Liver (tissue), 10 donors: ENCODE measurements at places on chromosomes 12 and 14.

DNA sequence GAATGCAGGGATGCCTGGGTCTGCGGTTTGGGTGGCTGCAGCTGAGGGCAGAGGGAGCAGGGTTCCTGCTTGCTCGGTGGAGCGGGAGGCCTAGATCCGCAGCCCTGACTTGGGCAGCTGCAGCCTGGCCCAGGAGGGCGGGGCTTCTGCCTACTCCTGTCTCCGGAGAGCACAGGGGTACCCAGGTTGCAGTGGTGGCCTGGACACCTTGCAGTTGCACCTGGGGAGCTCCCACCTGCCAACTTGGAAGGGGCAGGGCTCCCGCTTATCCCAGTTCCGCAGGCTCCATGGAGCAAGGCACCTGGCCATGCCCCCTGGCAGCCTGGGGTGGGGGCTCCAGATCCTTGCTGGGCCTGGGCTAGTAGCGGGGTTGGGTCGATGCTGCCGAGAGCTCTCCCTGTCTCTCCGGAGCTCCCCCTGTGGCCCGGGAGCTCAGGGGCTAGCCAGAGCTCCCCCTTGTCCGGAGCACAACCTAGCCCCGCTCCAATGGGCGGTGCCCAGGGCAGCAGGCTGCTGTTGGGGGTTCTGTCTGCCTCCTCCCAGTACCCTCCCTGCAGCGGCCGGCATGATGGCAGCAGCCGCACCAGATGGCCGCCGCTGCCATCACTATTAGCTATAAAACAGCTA is 136.4 kb downstream of the PTPRR start:
- DNase-seq: no peak

- DNase-seq: no peak
Observed at GRCh38 chr12:59321278-59321677, 274.6 kb upstream of the SLC16A7 start.

- no peak for DNase-seq
Observed at GRCh38 chr14:55441286-55441685, 870 bp upstream of the TBPL2 start.

DNA sequence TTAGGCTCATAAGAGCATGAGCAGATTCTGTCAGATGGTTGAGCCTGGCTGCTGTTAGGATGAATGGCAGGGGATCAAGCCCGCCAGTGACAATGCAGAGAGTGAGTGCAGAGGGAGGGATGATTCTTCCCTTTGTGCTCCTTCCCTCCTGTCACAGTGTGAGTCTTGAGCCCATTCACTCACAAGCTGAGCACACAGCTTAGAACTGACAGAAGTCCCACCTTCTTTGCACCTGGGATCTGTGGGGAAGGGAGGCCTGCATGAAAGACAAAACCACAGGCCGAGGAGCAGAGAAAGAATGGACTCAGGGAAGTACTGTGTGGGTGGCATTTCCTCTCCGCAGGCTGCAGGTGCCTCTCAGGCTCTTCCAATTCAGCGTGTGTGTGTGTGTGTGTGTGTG is 160.6 kb downstream of the KCNA5 start:
- no peak for DNase-seq

GRCh38 chr14:36755756-36756155 is 94.1 kb downstream of the PAX9 start:
- no peak for DNase-seq

DNA sequence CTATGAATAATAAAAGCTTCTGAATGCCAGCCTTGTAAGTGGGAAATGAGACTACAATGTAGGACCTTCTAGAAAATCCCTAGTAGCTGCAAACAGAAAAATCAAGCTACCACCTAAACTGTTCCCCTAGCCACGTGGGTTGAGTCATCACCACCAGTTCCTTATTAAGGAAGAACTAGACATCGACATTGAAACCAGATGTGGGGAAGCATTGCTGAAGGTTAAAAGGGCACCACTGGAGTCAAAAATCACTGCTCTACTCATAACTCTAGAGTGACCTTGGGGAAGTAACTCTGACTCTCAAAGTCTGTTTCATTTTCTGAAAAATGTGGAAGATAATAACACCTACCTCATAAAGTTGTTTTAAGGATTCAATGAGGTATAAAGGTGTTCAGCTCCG is 9.4 kb upstream of the CNIH1 start:
- DNase-seq: no peak

- no peak for DNase-seq
Observed at GRCh38 chr12:83027021-83027723, 340.5 kb downstream of the TMTC2 start.

DNA sequence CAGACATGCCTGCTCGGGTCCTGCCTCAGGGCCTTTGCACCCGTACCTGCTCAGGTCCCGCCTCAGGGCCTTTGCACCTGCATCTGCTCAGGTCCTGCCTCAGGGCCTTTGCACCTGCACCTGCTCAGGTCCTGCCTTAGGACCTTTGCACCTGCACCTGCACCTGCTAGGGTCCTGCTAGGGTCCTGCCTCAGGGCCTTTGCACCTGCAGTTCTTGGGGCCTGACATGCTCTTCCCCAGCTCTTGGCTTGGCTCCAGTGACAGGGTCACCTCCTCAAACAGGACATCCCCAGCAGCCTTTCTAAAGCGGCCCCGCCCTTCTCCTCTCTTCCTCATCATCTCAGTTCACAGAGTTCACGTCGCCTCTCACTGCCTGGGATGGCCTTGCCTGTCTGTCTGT is 54.9 kb upstream of the NCOR2 start:
- DNase-seq: no peak

- DNase-seq: no peak
Observed at GRCh38 chr14:51022769-51023168, 72.1 kb downstream of the TRIM9 start.

- no peak for DNase-seq
Observed at GRCh38 chr12:108804271-108804953, 53.0 kb downstream of the SSH1 start.

- DNase-seq: no peak
Observed at GRCh38 chr14:70964492-70964891, 57.2 kb downstream of the PCNX1 start.

- no peak for DNase-seq
Observed at GRCh38 chr12:50351120-50352043, 45.0 kb downstream of the FAM186A start.

DNA sequence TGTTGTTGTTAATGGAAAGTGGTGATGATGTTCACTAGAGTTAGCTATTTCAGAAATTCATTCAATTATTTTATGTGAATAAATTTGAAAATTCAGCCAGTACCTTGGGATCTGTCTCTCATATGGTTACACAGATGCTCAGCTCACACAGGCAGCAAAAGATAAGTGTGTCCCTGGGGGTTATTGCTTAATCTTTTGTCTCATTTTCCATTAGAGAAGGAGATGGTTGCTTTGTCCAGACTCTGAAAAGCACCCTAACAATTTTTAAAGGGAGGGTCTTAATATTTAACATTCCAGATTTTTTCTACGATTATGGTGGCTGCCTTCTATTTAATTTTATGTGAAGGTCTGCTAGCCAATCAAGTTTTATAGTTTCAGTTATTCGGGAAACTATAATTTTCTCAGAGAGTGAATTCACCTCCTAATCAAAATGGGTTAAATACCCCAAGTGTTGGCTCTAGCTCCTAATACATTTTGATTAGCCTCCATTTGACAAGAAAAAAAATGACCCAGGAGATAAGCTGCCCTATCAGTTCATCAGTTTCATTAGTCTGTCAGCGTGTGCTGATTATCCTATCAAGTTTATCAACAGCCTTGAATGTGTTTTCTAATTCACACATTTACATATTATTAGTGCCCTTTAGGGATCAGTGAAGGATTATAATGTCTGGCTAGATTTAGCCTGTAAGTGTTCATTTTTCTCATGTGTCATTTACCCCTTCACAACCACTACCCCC is 282.1 kb downstream of the TMTC2 start:
- DNase-seq: no peak

GRCh38 chr12:13347241-13348043 is 150.9 kb downstream of the EMP1 start:
- DNase-seq: no peak
